ENCODE measurements at places on chromosomes 5 and 9.

DNA sequence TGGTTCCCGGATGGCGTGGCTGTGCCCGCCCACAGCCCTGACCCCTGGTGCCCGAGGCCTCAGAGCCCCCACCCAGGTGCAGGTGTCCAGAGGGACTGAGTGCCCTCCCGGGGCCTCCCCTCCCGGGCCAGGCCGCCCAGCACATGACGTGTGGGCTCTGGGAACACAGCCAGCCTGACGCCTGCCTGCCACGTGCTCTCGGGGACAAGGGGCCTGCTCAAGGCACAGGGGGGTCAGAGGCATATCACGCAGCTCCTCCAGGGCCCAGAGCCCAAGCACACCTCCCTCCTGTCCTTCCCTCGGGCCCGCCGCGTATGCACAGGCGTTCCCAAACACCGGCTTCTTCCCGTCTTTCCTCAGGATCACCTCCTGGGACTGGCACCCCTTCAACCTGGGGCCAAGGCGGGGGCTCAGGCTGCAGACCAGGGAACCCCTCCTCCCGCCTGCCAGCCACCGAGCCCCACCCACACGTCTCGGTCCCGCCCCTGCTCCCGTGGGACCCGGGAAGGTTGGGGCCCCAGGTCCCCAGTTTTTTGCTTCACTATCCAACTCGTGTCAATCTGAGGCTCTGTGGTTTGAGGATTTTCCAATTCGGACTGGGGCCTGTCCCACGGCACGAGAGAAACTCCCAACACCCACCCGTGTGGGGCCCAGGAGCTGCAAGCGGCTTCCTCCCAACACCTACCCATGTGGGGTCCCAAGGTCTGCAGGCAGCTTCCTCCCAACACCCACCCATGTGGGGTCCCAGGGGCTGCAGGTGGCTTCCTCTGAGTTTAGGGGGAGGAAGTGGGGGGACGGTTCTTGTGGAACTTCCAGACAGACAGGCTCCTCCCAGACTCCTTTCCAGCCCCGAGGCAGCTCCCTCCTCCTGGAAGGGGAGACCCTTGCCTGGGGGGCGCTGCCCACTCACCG lies 1.5 kb downstream of the LCN10 start:
- no peak for DNase-seq

- no peak for DNase-seq
Measured at GRCh38 chr9:92525306-92525705, 10.5 kb downstream of the ECM2 start.

DNA sequence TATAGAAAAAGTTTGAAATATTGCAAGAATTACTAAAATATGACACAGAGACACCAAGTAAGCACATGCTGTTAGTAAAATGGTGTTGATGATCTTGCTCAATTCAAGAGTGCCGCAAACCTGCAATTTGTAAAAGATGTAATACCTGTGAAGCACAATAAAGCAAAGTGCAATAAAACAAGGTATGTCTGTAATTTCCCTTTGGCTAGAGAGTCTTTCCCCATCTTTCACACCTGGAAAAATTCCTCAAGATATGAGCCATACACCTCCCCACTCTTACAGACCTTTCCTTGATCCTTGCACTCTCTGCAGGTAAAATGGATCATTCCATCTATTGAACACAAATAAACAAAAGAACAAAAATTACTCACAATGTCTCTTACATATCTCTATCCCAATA lies 597.8 kb downstream of the EFNA5 start:
- no peak for DNase-seq

GRCh38 chr9:89996773-89997172 lies 392.0 kb downstream of the GADD45G start:
- DNase-seq = no peak

GRCh38 chr5:51380603-51381207 lies 2.5 kb upstream of the ISL1 start:
- no peak for DNase-seq

- DNase-seq = no peak
Measured at GRCh38 chr5:140230373-140230772, 55.4 kb downstream of the CYSTM1 start.

- no peak for DNase-seq
Measured at GRCh38 chr5:14086261-14086660, 56.9 kb upstream of the TRIO start.

GRCh38 chr9:114382699-114383520 lies 4.9 kb downstream of the AKNA start:
- DNase-seq = peak; percentile 70

DNA sequence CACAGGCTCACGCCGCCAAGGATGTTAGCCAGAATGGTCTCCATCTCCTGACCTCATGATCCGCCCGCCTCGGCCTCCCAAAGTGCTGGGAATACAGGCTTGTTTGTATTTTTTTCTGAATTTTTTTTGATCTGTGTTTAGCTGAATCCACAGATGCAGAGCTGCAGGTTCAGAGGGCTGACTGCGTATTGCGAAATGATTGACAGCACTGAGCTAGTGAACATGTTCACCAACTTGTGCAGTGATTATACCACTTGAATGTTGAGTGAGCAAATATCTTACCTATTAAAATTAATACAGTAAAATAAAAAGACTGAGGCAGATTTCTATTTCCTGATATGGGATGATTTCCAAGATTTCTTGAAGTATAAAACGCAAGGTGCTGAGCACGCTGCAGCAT lies 123.1 kb upstream of the PHYKPL start:
- DNase-seq = no peak

DNA sequence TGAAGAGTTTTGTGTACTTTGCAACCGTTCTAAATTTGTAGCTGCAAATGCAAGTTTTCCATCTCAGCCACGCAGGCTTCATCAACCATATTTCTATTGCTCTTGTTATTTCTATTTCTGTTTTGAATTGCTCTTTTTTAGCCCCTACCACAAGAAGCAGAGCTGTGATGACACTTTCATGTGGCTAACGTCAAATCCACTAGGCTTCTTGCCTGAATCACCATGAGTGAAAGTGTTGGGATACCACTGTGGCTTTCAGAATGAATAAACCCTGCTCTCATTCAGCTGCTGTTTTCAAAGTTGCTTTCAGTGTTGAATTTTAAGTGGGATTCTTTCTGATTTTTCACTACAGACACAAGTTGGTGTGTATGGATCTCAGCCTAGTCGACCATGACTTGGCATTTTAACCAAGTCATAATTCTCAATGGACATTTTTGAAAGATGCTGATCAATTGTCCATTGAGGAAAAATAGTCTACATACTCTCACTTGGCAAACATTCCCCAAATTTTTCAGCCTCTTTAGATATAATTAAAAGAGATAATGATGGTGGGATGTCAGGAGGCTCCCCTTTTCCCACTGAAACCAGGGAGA lies 41.0 kb upstream of the MTAP start:
- no peak for DNase-seq

- DNase-seq = no peak
Measured at GRCh38 chr9:117184173-117184572, 230.7 kb downstream of the ASTN2 start.

Measured in central memory CD4-positive, alpha-beta T cell (primary cell).